ENCODE measurements at places on chromosomes 7 and 10. TPM values are rescaled to one million over a fixed set of nuclear protein-coding genes. Genes with fewer than 3 reads are reported as not detected.

KIFBP gene
- total RNA-seq = 41.5 TPM

FAM131B gene
- not detected for total RNA-seq

STEAP1B gene
- total RNA-seq = not detected

GSAP gene
- total RNA-seq = 4.7 TPM

GRIFIN gene
- not detected for total RNA-seq

HILPDA gene
- total RNA-seq = 14.8 TPM

DNA sequence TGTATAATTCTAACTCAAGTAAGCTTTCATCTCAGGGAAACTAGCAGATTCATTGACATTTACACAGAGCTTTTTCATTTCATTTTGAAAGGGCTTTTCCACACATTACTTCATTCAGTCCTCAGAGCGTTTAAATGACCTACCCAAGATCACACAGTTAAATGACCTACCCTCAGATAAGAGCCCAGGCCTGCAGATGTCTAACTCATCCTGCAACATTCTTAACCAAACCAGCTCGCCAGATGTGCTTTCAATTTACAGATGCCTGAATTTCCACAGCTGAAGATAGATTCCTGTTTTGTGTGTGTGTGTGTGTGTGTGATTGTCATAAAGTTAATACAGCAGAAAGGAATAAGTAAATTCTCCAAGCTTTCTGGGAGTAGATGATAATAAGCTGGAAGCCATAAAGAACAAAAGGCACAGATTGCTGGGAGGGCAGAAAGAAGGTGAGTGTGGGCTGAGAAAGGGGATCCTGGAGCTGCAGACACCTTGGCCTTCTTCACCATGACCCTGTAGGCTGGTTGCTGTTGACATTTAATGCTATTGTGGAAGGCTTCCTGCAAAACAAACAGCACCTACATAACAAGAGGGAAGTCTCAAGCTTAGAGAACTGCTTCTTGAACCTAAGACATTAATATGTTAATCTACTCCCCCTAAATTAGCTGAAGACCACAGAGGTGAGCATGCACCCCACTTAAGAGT lies 489.7 kb upstream of the CELF2 start:
- no peak for DNase-seq

- no peak for DNase-seq
Observed at GRCh38 chr7:74037609-74038008, 9.6 kb downstream of the ELN start.

- no peak for DNase-seq
Observed at GRCh38 chr7:75944507-75944906, 29.6 kb downstream of the POR start.
